Left lung (tissue), 14 donors: ENCODE measurements at places on chromosomes 4 and X. TPM values are rescaled to one million over a fixed set of nuclear protein-coding genes. Genes with fewer than 3 reads are reported as not detected.

DNA sequence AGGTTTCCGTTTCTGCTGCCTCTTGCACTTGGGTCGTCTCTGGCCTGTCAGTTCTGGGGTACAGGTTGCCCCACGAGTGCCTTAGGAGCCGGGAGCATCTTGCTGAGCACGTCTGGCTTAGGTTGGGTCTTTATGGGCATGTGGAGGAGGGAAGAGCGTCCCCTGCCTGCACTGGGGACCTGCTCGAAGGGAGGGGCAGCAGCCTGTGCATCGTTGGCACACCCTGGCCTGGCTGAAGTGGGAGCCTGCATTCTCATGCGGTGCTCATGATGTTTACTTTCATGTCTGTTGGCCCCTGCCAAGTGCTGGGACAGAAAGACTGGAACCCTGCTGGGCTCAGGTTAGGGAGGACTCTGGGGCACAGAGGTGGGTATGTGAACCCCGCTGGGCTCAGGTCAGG, 23.8 kb upstream of the TADA2B start:
- H3K36me3 ChIP-seq, result peaks cover 95% of the 10 kb centered on the region
- no peaks in the 10 kb centered on the region for H3K4me1 ChIP-seq
- H3K27ac ChIP-seq, result no peak overlapping the region

DNA sequence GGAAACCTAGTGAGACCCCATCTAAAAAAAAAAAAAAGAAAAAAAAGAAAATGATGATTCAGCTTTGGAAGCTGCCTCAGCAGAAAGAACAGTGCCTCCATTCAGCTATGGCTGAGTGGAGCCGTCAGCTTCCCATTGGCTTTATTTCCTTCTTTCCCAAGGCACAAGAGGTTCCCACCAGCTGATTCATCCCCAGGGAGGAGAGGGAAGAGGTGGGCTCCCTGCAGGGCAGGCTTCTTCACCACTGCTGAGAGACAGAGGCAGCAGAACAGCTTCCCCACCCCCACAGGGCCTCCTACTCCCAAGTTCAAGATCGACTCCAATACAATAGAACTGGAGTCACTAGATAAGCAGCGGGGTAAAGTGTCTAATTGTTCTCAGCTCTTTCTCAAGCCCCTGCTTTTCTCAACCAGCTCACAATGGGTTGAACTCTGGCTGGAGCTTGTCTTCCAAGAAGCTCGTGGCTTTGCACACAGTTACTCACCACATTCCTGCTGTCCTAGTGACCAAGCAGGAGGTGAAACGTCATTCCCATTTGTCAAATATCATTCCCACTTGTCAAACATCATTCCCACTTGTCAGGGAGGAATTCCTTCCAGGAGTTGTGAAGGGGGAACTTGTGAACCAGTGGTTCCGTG, 47.8 kb downstream of the FHDC1 start:
- H3K36me3 ChIP-seq, result no peaks in the 10 kb centered on the region
- no peak for DNase-seq
- no peak overlapping the region for H3K4me3 ChIP-seq
- no peak overlapping the region for H3K27ac ChIP-seq
- H3K4me1 ChIP-seq, result no peaks in the 10 kb centered on the region

- no peak overlapping the region for H3K4me3 ChIP-seq
- no peak for DNase-seq
- no peaks in the 10 kb centered on the region for H3K36me3 ChIP-seq
- no peak overlapping the region for H3K27ac ChIP-seq
- H3K4me1 ChIP-seq, result no peaks in the 10 kb centered on the region
- H3K27me3 ChIP-seq, result no peaks in the 10 kb centered on the region
These were observed 144.6 kb downstream of the AMELX start for GRCh38 chrX:11437642-11438379.

DNA sequence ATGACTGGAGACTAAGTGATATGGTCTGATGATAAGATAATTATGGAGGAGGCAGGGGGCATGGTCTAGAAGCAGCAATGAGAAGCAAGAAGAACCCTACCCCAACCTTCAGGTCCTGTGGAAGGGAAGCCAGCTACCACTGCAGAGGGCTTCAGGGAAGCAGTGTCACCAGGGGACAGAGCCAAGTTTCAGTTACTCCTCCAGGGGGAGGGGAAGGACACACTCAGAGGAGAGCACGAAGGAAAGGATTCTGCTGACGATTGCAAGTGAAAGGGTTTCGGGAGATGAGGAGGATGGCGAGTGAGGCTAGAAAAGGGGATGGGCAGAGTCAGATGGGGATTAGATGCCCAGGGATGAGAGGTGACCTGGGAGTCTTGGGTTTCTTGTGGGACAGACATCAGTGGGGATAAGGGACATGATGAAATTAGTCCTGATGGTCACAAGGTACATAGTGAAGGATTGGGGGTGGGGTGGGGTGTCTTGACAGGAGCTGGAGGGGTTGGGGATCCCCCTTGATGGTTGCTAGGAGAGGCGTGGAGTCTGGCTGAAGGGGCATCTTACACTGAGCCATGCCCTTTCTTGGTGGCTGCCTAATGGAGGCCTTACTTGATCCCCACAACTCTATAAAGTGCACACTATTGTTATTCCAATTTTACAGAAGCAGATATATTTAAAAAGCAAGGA, 45.4 kb downstream of the TIGD4 start:
- H3K4me3 ChIP-seq, result no peak overlapping the region
- H3K36me3 ChIP-seq, result no peaks in the 10 kb centered on the region
- H3K27me3 ChIP-seq, result no peaks in the 10 kb centered on the region
- H3K4me1 ChIP-seq, result no peaks in the 10 kb centered on the region

DNA sequence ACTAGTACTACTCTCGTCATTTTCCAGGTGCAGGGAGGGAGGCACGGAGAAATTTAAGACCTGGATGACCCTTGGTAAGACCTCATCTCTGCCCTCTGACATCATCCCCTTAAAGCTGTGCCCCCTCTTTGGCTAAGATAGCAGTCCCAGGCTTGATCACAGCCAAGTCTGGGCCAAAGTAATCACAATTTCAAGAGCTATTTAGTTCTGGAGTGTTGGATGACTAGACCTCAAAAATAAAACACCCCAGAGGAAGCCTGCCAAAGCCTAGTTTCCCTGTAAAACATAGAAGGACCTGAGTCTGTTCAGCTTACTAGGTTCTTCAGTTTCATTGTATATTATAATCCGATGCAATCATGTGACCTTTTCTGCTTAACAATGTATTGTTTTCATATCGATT, 144.6 kb upstream of the ARHGEF9 start:
- no peak overlapping the region for H3K4me3 ChIP-seq
- H3K27ac ChIP-seq, result no peak overlapping the region
- no peaks in the 10 kb centered on the region for H3K4me1 ChIP-seq
- H3K36me3 ChIP-seq, result no peaks in the 10 kb centered on the region
- H3K27me3 ChIP-seq, result no peaks in the 10 kb centered on the region

DNA sequence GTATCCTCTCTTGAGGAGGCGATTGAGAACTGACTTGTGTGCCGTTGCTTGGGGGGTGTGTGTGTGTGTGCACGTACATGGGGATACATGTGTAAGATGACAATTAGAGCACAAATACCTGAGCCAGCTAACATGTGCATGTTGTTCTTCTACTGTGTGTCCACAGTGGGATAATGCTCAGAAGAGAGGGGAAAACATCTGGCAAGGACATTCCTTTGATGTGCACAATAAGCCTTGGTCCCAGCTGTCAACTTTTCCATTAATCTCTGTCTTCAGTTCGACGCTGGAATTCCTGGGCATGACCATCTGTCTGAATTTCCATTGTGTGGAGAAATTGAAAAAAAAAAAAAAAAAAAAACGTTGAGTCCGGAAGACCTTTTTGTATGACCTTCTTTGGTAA, 592.0 kb upstream of the GALNTL6 start:
- H3K36me3 ChIP-seq, result no peaks in the 10 kb centered on the region
- no peak for DNase-seq
- H3K27me3 ChIP-seq, result no peaks in the 10 kb centered on the region
- H3K27ac ChIP-seq, result no peak overlapping the region

The PCYT1B gene
- 0.85 TPM for total RNA-seq

The MAGEE2 gene
- 0.24 TPM for total RNA-seq

The CITED1 gene
- 0.39 TPM for total RNA-seq

The SHISA3 gene
- total RNA-seq, result 2.9 TPM
